ENCODE measurements at places on chromosomes 5 and 9.

GRCh38 chr5:119080936-119081335, 10.0 kb downstream of the DMXL1 start:
- no peak for DNase-seq

GRCh38 chr9:34590381-34591247, 1.1 kb upstream of the CNTFR start:
- DNase-seq = no peak

- DNase-seq = peak; percentile 4
Measured at GRCh38 chr5:101942321-101942882, 353.7 kb downstream of the SLCO4C1 start.

DNA sequence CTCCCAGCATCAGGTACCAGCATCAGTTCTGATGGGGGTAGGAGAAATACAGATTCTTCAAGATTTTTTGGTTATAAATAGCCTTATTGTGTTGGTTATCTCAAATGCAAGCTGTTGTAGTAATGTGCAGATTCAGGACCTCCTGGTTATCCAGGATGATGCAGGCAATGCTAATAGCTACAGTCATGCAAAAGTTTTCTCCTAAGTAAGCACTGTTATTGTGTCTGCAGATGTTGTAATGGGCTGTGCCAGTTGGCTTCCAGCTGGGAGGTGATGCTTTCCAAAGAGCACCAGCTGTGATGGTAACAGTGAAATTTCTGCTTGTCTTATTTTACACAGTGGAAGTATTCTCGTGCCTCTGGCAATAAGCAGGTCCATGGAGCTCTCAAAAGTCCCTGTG, 719.2 kb upstream of the CTNND2 start:
- DNase-seq = no peak

DNA sequence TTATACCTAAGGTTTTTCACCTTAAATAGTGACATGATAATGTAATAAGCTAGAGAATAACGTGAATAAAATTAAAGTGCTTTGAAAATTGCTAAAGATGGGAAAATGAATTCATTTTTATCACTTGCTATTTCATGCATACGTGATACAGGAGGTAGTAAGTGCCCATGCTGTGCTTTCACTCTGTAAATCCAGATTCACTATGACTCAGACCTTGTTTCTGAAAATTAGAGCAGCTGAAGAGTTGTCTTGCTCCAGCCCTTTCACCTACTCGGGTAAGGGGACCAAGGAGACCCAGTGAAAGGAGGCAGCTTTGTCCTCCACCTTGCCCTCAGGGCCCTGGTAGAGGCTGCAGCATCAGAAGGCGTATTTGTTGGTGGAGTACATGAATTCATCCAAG, 87.9 kb downstream of the ANKH start:
- no peak for DNase-seq

GRCh38 chr5:156920042-156920860, 42.8 kb downstream of the TIMD4 start:
- DNase-seq = no peak

DNA sequence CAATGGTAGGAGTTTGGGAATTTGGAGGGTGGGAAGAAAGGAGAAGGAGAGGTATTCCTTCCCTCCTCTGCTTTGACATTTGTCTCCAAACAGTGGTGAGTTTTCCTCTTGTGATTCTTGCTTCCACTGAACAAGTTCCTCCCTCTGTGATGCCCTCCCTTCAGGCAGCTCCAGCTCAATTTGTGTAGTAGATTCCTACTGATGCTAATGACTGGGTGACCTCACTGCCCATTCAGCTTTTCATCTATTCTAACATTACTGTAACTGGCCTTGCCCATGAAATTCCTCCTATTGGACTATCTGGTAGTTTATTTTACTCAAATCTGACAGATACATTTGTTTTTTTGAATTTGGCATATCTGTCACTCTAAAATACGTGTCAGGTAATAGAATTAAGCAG, 121.4 kb downstream of the NFIB start:
- DNase-seq = no peak

GRCh38 chr9:76592091-76592973, 133.3 kb downstream of the GCNT1 start:
- DNase-seq = no peak

- DNase-seq = no peak
Measured at GRCh38 chr9:79896390-79896980, 324.7 kb downstream of the TLE4 start.

DNA sequence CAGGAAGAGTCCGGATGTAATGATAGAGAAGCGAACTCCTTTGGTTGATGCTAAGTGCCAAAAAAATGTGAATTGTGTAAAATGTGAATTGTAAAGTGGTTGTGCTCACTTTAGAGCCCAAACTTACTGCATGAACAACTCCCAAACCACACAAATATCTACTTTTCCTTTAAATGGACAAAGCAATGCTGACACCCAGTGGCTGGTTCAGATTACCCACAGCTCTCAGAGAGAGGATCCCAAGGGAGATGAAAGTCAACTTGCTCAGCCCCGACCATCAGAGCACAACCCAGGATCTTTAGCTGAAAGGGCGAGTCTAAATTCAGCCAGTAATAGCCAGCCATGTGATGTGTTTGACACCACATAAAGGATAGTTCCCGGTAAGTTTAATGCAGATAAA, 133.7 kb downstream of the NMUR2 start:
- no peak for DNase-seq

DNA sequence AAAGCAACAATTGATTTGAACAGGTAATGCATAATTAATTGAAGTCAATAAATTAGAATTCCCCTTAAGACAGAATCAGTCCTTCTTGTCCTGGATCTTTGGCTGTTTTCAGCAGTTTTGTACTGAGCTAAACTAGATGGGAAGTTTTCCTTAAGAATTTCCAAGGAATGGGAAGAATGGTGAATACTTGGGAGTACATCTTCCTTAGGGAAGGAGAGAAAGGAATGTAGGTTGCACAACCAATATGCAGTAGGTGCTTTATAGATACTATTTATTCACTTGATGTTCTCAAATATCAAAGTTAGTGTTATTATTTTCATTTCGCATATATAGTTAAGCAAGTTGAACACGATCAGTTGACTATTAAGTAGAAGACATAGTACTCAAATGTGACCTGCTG, 183.5 kb upstream of the MAP1B start:
- DNase-seq = no peak

GRCh38 chr9:18768951-18769622, 263.9 kb downstream of the SAXO1 start:
- no peak for DNase-seq

GRCh38 chr5:135205632-135206349, 171.8 kb upstream of the PITX1 start:
- no peak for DNase-seq

DNA sequence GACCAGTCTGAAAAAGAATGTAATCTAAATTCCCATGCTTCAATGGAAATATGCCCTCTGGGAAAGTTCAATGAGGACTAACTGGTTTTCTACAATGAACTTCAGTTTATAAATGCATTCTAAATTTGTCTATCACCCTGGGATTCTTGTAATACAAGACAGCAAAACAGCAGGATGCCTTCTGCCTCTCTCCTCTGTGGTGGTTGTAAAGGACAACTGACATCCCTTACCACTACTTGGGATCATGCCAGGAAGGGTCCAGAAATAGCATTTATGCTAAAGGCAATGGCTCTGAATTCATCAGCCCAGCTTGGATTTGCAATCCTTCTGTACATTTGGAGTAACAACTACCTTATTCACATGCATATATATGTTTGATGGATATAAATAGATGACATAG, 97.3 kb upstream of the ADAMTS16 start:
- no peak for DNase-seq

- DNase-seq = no peak
Measured at GRCh38 chr5:14213253-14213652, 70.1 kb downstream of the TRIO start.

GRCh38 chr9:23477908-23478307, 348.1 kb downstream of the ELAVL2 start:
- DNase-seq = no peak

GRCh38 chr9:36138901-36139300, 2.4 kb downstream of the GLIPR2 start:
- no peak for DNase-seq

DNA sequence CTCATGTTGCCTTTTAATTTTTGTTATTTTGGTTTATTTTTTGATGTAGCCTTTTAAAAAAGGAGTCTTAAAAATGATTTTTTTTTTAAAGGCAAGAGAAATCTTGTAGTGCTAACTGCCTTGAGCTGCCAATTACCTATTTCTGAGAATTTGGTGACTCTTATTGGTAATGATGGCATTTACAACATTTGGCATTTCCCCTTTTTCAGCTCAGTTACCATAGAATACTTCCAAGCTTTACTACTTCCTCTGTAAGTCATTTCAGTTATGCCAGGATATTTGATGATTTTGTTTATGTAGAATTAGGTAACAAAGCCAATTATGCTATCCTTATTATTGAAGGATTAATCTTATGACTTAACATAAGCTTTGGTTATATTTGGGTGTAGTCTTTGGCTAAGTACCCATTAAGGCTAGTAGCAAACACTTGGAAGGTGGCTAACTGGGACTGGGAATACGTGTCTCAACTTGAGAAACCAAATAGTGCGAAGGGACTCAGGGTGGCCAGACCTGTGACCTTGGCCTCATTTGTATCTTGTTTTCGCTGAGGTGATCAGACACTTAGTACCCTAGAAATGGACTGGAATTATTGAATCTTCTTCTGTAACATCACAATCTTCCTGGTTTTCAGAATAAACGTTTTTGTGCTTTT, 27.7 kb downstream of the CDC37L1 start:
- DNase-seq = no peak

DNA sequence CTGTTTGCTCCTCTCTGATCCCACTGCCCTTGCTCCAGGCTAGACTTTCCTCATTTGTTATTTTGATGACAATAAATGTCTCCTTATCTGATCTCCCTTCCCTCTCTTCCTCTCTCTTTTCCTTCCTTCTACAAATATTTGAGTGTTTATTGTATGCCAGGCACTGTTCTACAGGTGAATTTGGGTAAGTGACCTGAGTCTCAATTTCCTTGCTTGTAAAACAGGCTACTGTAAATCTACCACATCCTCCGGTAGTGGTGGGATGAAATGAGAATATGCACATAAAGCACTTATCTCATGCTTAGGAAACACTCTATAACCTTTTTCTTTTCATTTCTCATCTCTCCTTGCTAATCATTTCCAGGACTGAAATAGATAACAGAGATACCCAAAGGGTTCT, 86.4 kb downstream of the HMHB1 start:
- DNase-seq = no peak

GRCh38 chr9:20477940-20478620, 144.2 kb downstream of the MLLT3 start:
- no peak for DNase-seq

DNA sequence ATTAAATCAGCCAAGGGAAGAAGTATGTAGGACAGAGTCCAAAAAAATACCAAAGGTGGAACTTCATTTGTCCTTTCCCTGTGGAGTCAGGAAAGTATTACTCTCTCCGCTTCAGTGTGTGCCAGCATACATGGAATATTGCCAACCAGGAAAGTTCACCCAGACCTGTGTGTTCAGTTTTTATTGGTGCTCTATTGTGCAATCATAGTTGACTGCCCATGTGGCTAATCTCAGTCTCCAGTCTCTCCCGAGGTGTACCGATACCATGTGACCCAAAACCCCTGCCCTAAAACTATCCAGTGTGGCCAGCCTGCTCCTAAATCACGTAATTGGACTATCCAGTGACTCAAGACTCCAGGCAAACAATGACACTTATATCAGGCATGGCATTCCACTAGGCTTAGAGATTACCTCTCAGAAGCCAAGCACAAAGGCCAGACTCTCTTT, 38.8 kb downstream of the NFX1 start:
- DNase-seq = peak; percentile 99

GRCh38 chr9:128358861-128359260, 12.3 kb upstream of the URM1 start:
- DNase-seq = no peak

DNA sequence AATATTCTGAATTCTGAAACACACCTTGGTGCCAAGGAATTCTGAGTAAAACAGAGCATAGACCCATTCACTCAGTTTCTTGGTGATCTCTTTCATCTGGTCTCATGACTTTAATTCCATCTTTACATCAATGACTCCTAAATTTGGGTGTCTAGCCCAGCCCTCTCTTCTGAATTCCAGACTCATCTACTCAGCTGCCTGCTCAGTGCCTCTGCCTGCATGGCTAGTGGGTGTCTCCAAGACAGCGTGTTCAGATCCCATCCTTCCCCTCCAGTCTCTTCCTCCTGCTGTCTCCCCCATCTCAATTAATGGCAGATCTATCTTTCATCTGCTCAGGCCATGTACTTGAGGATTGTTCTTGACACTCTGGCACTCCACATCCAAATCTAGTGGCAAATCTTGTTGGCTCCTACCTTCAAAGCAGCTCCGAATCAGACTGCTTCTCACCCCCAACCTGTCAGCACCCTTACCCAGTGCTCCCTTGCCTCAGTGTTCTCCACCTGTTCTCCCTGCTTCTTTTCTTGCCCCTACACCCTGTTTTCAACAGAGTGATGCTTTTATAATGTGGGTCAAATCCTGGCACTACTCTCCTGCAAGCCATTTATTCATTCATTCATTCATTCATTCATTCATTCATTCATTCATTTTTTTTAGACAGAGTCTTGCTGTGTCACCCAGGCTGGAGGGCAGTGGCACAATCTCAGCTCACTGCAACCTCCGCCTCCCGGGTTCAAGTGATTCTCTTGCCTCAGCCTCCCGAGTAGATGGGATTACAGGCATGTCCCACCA, 5.3 kb downstream of the CAVIN4 start:
- no peak for DNase-seq

- DNase-seq = no peak
Measured at GRCh38 chr5:51811883-51812471, 428.7 kb downstream of the ISL1 start.

DNA sequence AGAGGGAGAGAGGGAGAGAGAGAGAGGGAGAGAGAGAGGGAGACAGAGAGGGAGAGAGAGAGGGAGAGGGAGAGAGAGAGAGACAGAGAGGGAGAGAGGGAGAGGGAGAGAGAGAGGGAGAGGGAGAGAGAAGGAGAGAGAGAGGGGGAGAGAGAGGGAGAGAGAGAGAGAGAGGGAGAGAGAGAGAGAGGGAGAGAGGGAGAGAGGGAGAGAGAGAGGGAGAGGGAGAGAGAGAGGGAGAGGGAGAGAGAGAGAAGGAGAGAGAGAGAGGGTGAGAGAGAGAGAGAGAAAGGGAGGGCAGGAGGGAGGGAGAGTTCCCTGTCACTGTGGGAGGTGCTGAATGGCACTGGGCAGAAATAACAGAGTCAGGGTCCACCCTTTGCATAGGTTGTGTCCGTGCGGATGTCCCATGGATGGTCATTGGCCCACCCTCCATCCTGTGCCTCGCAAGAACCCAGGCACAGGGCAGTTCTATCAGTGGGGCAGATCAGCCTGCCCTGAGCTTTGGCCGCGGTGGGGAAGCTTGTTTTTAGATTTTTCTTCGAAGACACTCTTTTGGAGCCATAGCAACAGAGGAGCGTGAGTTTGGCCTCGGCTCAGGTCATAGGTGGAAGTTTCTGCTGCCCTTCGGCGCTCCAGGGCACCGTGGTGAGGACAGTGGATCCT, 30.1 kb downstream of the ADAMTSL2 start:
- DNase-seq = no peak

DNA sequence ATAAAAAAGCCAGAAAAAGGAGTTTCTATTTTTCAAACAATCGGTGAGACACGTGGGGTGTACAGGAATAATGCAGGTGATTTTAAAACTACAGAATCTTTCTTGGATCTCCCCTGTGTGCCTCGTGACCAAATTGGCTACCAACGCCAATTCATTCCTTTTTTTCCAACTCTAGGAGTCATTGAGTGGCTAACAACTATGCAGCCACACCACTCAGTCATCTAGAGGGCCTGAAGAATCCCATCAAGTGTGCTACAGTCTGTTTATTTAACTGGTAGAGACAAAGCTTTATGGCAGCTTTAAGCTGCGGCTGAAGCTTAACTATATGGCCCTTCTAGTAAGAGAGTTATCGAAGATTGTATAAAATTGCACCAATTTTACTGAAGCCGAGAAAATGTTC, 113.1 kb upstream of the NIPBL start:
- DNase-seq = no peak
